Right renal pelvis (tissue), 4 donors: ENCODE measurements at places on chromosomes 2 and 18. TPM values are rescaled to one million over a fixed set of nuclear protein-coding genes. Genes with fewer than 3 reads are reported as not detected.

SLC40A1 gene
- 109 TPM for polyA plus RNA-seq

IL36A gene
- polyA plus RNA-seq: not detected

TXNDC2 gene
- polyA plus RNA-seq: 0.10 TPM

SATB2 gene
- polyA plus RNA-seq: 14.1 TPM

GBX2 gene
- 0.68 TPM for polyA plus RNA-seq

ANKRD23 gene
- 4.7 TPM for polyA plus RNA-seq

PLCL1 gene
- 16.4 TPM for polyA plus RNA-seq

- DNase-seq: no peak
Measured at GRCh38 chr2:11658208-11659114, 11.5 kb downstream of the NTSR2 start.

DNA sequence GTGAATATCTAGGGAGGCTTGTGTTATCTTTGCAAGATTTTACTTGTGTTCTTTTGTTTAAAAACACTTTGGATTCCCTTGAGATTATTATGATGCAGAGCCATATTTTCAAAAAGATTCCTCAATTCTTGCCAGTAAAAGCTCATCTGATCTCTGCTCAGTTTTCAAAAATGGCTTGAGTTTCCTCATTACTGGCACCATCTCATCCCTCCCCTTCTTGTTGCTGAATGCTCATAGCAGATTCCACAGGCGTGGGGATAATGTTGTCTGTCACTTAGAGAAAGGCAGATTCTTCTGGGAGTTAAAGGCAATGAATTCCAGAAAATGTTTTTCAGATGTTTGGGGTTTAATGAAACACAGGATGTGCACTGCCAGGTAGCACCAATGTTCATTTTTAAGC is 170.4 kb upstream of the TANK start:
- DNase-seq: no peak

DNA sequence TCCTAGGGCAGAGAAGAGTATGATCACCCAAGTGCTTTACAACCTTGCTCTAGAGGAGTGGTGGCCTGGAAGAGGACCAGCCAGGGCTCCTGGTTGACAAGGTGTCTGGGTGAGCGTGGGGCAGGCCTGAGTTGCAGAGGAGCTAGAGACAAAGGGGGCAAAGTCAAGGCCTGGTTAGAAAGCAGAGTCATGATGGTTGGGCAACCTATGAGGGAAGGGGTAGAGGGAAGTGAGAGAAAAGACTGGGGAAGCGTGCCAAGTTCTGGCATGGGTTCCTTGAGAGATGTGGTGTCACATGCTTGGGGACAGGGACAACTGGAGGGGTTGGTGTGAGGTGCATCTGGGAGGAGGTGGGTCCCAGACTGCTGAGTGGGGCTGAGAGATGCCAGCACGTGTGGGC is 13.5 kb downstream of the ZFP36L2 start:
- no peak for DNase-seq

GRCh38 chr2:33131749-33132148 is 185.0 kb downstream of the LTBP1 start:
- DNase-seq: no peak

DNA sequence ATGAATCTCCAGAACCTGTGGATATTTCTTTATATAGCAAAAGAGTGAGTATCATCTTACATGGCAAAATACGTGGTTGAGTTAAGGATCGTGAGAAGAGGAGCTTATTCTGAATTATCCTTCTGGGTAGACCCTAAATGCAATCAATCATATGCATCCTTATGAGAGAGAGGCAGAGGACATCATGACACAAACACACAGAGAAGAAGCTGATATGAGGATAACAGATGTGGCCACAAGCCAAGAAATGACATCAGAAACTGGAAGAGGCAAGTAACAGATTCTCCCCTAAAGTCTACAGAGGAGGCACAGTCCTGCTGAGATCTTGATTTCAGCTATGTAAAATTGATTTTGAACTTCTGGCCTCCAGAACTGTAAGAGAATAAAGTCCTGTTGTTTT is 730.2 kb upstream of the ZNF804A start:
- DNase-seq: no peak

DNA sequence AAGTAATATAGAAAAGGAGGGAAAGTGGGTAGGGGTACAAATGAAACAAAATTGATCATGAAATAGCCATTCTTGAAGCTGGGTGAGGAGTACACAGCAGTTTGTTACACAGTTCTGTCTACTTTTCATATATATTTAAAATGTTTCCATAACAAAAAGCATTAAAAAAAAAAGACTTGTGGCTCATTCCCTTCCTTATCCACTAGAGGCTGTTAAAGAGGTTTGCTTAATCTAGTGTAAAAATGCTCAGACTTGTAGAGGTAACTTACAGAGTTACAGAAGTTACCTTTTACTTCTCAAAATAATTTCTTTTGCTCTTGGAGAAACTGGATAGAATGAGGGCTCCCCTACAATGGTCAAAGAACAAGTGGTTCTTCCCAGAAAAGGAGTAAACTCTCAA is 8.1 kb upstream of the WIPF1 start:
- DNase-seq: no peak

GRCh38 chr2:160222546-160223283 is 22.6 kb upstream of the ITGB6 start:
- no peak for DNase-seq

GRCh38 chr18:75322206-75322605 is 105.3 kb downstream of the SMIM21 start:
- DNase-seq: no peak

GRCh38 chr2:149528983-149529382 is 58.6 kb downstream of the MMADHC start:
- no peak for DNase-seq

- DNase-seq: no peak
Measured at GRCh38 chr18:13137670-13138419, 80.7 kb upstream of the LDLRAD4 start.
